H7 (cell line): ENCODE measurements at places on chromosomes 7 and 10. TPM values are rescaled to one million over a fixed set of nuclear protein-coding genes. Genes with fewer than 3 reads are reported as not detected.

Gene IFIT1B
- not detected in 2 replicates for total RNA-seq

DNA sequence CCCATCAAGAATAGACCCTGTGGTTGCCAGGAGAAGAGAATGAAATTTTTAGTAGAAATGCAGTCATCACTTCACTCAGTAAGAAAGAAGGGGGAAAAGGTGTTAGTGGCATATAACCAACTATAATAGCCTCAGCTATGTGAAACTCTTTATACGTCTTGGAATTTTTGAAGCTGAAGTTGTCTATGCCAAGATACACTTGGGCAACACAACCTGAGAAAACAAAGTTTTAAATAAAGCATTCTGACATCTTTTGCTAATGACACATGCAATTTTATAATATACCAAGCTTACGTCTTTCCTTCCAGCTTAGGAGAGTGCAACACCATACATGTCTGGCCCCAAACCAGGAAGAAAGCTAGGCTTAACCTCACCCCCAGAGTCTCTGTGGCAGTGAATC lies 40.8 kb upstream of the ZNF438 start:
- no peak for DNase-seq

DNA sequence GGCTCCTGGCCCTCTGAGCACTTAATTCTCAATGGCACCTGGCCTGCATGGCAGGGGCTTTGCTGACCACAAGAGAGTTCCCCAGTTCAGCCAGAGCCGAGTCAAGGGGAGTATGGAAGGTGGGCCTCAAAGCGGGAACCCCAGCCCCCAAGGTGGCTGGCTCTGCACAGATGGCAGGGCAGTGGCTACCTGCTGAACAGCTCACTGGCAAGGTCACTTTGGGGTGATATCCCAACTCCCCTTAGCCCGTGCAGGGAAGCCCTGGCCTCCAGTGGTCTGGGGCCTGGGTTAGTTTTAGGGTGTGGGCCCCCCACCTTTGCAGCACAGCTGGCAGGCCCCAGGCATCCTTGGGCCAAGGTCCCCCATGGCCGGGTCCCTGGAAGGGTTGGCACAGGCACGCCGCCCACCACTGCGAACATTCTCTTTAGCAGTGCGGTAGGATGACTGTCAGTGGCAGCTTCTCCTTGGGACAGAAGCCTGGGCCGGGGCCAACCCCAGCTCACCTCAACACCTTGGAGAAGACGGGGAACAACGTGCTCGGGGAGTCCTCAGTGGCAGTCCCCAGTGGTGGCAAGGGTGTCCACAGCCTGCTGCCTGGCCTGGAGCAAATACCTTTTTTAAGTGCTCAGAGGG lies 36.8 kb downstream of the PPIF start:
- DNase-seq: peak; percentile 48

GRCh38 chr10:71419002-71419540 lies 22.4 kb downstream of the CDH23 start:
- DNase-seq: no peak

Gene MGAM2
- total RNA-seq: not detected in 2 replicates

Gene LBX1
- not detected in 2 replicates for total RNA-seq

GRCh38 chr7:98066208-98066607 lies 40.5 kb upstream of the LMTK2 start:
- no peak for DNase-seq

DNA sequence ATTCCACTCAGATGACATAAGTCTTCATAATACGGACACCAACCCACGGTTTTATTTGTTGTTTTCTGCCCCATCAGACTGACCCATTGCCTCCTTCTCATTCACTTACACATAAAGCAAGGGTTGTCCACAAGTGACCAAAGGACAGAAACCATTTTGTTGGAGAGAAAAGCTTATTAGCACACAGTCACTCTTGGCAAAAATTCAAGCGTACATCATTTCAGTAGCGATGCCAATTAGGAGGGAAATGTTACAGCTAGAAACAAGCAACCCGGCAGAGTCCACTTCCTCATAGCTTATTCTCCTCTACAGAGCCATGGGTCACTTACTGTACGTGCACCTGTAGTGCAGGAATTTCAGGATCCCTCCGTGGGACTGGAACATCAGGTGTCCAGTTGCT lies 23.0 kb downstream of the ABLIM1 start:
- no peak for DNase-seq

DNA sequence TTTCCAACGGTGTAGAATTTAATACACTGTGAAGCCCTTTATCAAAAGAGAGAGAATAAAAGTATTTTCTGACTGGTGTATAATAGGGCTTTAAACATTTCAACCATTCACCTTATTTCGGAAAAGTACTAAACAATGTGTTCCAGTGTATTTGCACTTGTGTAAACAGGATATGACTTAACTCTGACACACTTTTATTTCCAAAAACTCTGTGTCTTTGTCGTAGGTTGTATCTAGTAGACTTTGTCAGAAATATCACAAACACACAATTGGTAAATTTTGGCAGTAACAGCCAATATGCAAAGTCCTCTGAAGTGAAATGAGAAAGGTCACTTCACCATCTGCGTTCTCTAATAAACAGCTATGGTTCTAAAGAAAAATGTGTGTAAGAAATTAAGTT lies 10.3 kb upstream of the TSPAN13 start:
- no peak for DNase-seq

Gene HYAL4
- total RNA-seq: 0.11 TPM in 1 of 2 replicates, not detected in the other

Gene LCOR
- 8.8 and 14.3 TPM in 2 replicates for total RNA-seq

Gene HABP2
- total RNA-seq: not detected in 2 replicates

- no peak for DNase-seq
Observed at GRCh38 chr10:88642209-88642608, 22.0 kb upstream of the LIPF start.

DNA sequence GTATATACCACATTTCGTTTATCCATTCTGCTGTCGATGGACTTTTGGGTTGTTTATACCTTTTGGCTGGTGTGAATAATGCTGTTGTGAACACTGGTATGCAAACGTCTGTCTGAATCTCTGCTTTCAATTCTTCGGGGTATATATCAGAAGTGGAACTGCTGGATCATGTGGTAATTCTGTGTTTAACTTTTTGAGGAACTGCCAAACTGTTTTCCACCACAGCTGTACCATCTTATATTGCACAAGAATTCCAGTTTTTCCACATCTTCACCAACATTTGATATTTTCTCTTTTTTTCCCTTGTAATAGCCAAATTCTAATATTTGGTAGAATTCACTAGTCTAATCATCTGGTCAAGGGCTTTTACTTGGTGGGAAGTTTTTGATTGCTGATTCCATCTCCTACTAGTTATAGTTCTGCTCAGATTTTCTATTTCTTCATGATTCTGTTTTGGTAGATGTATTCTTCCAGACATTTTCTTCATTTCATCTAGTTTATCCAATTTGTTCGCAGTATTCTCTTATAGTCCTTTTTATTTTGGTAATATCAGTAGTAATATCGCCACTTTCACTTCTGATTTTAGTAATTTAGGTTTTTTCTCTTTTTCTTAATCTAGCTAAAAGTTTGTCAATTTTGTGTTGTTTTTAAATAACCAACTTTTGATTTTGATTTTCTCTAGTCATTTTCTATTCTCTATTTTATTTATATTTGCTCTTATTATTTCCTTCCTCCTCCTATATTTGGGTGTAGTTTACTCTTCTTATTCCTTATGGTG lies 271.2 kb downstream of the ZEB1 start:
- no peak for DNase-seq

DNA sequence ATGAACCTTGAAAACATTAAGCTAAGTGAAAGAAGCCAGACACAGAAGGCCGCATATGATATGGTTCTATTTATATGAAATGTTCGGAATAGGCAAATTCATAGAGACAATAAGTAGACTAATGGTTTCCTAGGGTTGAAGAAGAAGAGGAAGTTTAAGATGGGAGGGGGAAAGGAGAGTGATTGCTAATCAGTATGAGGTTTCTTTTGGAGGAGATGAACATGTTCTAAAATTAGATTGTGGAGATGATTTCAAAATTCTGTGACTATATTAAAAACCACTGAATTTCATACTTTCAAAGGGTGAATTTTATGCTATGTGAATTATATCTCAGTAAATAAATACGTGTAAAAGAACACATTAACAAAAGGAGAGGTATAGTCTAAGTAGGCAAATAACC lies 176.4 kb upstream of the HPS1 start:
- no peak for DNase-seq

GRCh38 chr7:143202161-143202560 lies 18.9 kb downstream of the TAS2R39 start:
- no peak for DNase-seq

Gene GALNT17
- 67.7 and 72.3 TPM in 2 replicates for total RNA-seq

- DNase-seq: peak; percentile 68
Observed at GRCh38 chr10:101301111-101301731, 52.7 kb upstream of the BTRC start.

DNA sequence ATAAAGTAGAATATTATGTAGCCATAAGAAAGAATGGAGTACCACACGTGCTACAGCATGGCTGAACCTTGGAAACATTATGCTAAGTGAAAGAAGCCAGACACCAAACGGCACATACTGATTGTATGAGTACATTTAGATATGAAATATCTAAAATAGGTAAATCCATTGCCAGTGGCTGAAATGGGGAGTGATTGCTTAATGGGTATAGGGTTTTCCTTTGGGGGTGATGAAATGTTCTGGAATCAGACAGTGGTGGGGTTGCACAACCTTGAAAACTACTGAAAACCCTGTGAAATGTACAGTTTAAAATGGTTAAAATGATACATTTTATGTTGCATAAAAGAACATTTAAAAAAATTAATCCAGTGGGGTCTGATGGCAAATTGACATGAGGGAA lies 667.9 kb downstream of the AUTS2 start:
- no peak for DNase-seq

DNA sequence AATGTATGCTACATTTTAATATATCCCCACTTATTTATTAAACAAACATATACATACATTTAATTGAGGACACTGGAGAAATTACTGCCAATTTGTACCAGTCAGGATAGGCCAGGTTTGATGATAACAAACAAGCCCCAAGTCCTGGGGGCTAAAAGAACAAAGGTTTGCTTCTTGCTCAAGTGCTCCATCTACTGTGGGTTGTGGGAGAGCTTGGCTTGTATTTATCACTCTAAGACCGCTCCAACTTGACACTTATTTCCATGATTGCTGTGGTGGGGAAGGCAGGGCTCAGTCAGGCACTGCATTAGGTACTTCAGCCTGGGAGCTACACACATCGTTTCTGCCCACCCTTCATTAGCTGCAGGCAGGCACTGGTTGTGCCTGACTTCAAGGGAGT lies 136.6 kb upstream of the ZNF32 start:
- DNase-seq: peak; percentile 52

DNA sequence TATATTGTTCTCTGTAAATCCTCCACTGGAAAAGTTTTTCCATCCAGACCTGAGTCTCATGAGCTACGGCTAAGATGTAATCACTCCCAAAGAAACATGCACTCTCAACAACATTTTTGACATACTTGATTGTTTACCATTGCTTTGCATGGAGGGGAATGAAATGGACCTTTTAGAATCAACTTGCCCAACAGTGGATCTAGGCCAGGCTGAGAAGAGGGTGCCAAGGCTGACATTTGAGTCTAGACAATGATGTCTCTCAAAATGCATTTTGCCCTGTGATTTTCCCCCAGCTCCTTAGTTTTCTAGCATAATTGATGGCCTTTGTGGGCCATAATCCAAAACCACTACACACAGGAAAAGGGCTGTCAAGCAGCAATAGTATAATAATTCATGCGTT lies 297.9 kb upstream of the KLF6 start:
- no peak for DNase-seq

Gene PAX4
- 0.07 TPM in 1 of 2 replicates, not detected in the other for total RNA-seq

GRCh38 chr7:16626388-16626787 lies 19.2 kb downstream of the ANKMY2 start:
- no peak for DNase-seq

Gene EN2
- 0.04 TPM in 1 of 2 replicates, not detected in the other for total RNA-seq

Gene C10orf95
- total RNA-seq: 0.30 and 0.45 TPM in 2 replicates

Gene PON3
- not detected in 2 replicates for total RNA-seq

GRCh38 chr10:117239721-117240620 lies 943 bp upstream of the SLC18A2 start:
- peak; percentile 87 for DNase-seq

GRCh38 chr7:152059311-152059710 lies 33.8 kb downstream of the GALNT11 start:
- DNase-seq: no peak

GRCh38 chr10:118342638-118343020 lies 505 bp upstream of the FAM204A start:
- DNase-seq: no peak

Gene GBX1
- total RNA-seq: 0.62 TPM in 1 of 2 replicates, not detected in the other

Gene STEAP4
- total RNA-seq: under 0.01 TPM in 1 of 2 replicates, not detected in the other

GRCh38 chr10:128879441-128880140 lies 587.5 kb upstream of the MGMT start:
- DNase-seq: no peak

DNA sequence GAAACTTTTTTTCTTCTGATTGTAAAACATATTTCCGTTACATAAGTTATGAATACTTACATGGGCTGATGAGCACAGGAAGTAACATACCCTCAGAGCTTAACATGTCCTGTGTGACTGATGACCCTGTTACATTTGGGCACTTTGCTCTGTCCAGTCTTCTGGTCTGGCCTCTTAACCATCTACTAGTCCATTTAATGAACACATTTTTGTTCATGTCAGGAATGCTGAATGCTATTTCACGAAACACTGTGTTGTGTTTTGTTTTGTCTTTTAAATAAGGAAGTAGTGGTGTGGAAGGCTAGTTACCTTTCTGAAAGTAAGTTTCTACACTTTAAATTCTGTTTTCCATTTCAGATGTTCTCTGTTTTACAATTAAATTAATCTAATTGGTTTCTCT lies 77.7 kb downstream of the RBM33 start:
- no peak for DNase-seq

- DNase-seq: peak; percentile 2
Observed at GRCh38 chr10:63365976-63366765, 99.6 kb downstream of the JMJD1C start.

DNA sequence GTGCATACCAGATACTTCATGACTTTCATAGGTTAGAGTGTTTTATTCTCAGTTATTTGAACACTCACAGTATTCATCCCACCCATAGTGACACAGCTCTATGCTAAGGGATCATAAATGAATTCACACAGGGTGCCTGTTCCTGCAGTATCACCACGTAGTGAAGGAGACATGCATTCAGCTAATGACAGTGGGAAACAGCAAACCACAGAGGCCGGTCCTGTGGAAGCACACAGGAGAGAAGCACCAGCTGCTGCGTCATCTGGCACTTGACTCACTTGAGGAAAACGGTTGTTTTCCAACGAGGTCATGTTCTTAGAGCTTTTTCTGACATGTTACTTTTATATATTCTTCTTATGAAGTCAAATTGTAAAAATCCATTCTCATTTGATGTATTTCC lies 73.0 kb downstream of the UBE3C start:
- DNase-seq: no peak

- DNase-seq: peak; percentile 35
Observed at GRCh38 chr7:69457595-69458504, 140.4 kb upstream of the AUTS2 start.

Gene CAV1
- total RNA-seq: 54.2 and 79.9 TPM in 2 replicates

Gene LDB3
- total RNA-seq: 0.03 and 0.30 TPM in 2 replicates

Gene TRIM50
- 0.11 TPM in 1 of 2 replicates, not detected in the other for total RNA-seq

DNA sequence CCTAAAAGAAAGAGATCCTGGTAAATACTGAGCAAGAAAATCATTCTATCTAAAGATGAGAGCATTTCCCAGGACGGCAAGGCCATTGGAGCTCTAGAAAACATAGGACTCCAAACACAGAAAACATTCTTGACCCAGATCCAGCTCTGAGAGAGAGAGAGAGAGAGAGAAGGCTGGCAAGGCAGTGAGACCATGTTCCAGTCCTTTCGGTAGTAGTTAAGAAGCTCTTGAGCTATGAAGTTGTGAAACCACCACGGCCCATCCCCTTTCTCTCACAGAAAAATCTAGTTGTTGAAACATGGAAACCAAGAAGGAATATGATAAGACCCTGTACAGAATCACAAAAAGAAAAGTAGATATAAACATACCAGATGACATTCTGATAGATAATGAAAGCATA lies 212.4 kb upstream of the NPSR1 start:
- DNase-seq: no peak

Gene STARD3NL
- 65.0 and 66.0 TPM in 2 replicates for total RNA-seq
